Activated CD8-positive, alpha-beta memory T cell treated with anti-CD3 and anti-CD28 coated beads for 36 hours (primary cell): ENCODE measurements at places on chromosomes 2 and 18. TPM values are rescaled to one million over a fixed set of nuclear protein-coding genes. Genes with fewer than 3 reads are reported as not detected.

GALNT14 gene
- 1.1 TPM for total RNA-seq

ASB18 gene
- total RNA-seq: not detected

TRMT61B gene
- total RNA-seq: 19.6 TPM

B4GALT6 gene
- 3.8 TPM for total RNA-seq

MEX3C gene
- 69.9 TPM for total RNA-seq

ICOS gene
- total RNA-seq: 80.0 TPM

NR4A2 gene
- total RNA-seq: 35.3 TPM

DCAF17 gene
- total RNA-seq: 18.9 TPM

CD226 gene
- 186 TPM for total RNA-seq
